ENCODE measurements at places on chromosomes 1 and 21. TPM values are rescaled to one million over a fixed set of nuclear protein-coding genes. Genes with fewer than 3 reads are reported as not detected.

- ATAC-seq: peak; percentile 68
These were observed 39.6 kb upstream of the ARHGAP29 start for GRCh38 chr1:94276988-94277434.

GRCh38 chr1:168480997-168481396, 62.8 kb downstream of the XCL2 start:
- ATAC-seq: no peak

DNA sequence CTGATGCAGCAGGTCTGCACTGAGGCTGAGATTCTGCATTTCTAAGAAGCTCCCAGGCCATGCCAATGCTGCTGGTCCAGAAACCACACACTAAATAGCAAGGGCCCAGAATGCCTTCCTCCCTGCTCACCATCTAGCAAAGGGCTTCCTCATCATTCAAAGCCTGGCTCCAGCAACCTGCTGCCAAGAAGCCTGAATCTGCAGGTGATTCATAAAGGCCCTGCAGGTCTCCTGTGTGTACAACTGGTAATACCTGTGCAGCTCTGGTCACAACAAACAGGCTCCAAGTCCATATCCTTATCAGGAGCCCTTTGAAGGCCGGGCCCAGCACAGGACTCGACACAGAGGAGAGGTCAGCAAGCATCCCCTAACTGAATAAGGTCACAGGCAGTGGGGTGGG, 26.7 kb downstream of the GLIS1 start:
- ATAC-seq: no peak

LRIF1 gene
- 8.4 TPM for total RNA-seq

DNA sequence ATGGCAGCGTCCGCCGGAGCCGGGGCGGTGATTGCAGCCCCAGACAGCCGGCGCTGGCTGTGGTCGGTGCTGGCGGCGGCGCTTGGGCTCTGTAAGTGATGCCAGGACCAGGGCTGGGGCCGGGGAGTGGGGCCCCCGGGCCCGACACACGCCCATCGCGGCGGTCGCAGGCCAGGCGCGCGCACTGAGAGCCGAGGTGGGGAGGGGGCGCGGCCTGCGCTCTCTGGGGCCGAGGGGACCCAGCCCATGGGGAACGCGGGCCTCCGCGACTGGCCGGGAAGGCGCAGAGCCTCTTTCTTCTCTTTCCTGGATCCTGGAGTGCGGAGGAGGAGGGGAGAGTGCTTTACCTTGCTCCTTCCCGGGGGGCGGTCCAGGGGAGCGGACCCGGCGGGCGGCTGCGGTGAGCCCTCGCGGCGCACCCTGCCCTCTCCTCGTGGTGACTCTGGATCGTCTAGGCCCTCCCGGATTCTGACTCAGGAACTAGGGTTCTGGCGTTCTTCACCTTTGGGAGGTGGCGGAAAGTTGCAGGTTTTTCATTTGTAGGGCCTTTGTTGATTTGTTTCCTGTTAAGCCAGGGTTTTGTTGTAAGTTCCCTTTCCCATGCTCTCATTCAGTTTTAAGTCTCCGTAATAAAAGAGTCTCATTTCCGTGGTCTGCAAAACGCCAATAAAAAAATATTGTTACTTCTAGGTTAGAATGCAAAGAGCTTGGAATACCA, 529 bp downstream of the MPZL1 start:
- ATAC-seq: peak; percentile 69

DNA sequence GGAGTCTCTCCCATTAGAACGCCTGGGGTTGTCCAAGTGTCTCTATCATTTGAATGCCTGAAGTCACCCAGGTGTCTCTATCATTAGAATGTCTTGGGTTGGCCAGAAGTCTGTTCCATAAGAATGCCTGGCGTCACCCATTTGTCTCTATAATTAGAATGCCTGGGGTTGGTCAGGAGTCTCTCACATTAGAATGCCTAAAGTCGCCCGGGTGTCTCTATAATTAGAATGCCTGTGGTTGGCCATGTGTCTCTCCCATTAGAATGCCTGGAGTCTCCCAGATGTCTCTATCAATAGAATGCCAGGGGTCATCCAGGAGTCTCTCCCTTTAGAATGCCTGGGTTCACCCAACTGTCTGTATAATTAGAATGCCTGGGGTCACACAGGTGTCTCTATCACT, 54.5 kb downstream of the RNF187 start:
- ATAC-seq: no peak

TTC13 gene
- 16.0 TPM for total RNA-seq

SLC2A5 gene
- total RNA-seq: 0.58 TPM

NTMT2 gene
- total RNA-seq: not detected

GRCh38 chr1:54255026-54255702, 55.2 kb downstream of the MRPL37 start:
- ATAC-seq: no peak

ADAMTS4 gene
- total RNA-seq: 60.6 TPM

GRIK3 gene
- total RNA-seq: 5.9 TPM

- ATAC-seq: peak; percentile 34
These were observed 28.4 kb downstream of the RNF11 start for GRCh38 chr1:51264451-51264850.

AKR7A2 gene
- 59.4 TPM for total RNA-seq

GRCh38 chr1:31135973-31136600, 70.6 kb upstream of the PUM1 start:
- ATAC-seq: no peak

GRCh38 chr1:246624091-246624490, 57.8 kb downstream of the CNST start:
- ATAC-seq: no peak

- no peak for ATAC-seq
These were observed 32.7 kb downstream of the ADSS2 start for GRCh38 chr1:244419024-244419423.

- ATAC-seq: no peak
These were observed 171.6 kb downstream of the NTPCR start for GRCh38 chr1:233121947-233122559.

DNA sequence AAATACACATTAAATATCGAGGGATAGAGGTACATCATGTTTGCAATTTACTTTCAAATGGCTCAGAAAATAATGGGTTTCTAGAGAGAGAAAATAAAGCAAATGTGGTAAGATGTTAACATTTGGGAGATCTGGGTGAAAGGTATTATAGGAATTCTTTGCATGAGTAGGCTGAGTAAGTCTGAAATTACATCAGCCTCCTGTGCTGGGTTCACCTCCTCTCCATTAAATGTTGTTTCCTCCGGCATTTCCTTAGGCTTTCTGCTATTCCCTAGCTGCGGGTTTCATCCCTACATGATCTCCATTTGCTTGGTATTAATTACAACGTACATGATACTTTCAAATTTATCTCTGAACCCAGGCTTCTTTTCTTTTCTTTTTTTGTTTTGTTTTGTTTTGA, 31.6 kb downstream of the ZMYND12 start:
- ATAC-seq: no peak

- no peak for ATAC-seq
These were observed 78.4 kb downstream of the KIF14 start for GRCh38 chr1:200542162-200542561.

- ATAC-seq: no peak
These were observed 35.4 kb downstream of the CENPF start for GRCh38 chr1:214638459-214638807.

DNA sequence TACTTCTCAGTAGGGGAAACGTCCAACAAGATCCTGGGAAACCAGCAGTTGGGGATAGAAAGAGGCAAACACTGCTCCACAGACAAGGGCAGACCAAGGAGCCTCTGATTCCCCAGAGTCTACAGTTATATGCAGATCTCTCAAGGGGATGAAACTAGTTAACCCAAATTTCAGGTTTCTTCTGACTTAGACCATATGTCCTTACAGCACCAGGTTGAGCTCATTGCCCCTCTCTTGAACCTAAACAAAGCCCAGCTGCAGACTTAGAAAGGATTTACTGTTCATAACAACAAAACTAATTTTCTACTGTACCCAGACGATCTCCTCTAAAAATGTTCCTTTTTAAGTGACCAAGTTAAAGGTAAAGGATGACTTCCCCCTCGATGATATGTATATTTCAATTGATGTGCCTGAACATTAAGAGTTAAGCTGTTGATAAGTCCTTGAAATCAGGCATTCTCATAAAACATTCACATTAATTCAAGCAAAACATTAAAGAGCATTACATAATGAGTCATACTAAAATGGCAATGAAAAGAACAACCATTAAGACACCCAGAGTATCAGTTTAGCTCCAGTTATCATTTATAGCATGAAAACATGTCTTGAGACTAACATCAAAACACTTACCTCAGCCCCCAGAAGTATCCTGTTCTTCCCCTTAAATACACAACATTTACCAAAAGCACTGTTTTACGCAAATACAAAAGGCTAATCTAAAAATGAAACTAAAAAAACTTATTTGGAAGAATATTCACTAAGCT, 24.1 kb downstream of the SMYD3 start:
- ATAC-seq: no peak

DNA sequence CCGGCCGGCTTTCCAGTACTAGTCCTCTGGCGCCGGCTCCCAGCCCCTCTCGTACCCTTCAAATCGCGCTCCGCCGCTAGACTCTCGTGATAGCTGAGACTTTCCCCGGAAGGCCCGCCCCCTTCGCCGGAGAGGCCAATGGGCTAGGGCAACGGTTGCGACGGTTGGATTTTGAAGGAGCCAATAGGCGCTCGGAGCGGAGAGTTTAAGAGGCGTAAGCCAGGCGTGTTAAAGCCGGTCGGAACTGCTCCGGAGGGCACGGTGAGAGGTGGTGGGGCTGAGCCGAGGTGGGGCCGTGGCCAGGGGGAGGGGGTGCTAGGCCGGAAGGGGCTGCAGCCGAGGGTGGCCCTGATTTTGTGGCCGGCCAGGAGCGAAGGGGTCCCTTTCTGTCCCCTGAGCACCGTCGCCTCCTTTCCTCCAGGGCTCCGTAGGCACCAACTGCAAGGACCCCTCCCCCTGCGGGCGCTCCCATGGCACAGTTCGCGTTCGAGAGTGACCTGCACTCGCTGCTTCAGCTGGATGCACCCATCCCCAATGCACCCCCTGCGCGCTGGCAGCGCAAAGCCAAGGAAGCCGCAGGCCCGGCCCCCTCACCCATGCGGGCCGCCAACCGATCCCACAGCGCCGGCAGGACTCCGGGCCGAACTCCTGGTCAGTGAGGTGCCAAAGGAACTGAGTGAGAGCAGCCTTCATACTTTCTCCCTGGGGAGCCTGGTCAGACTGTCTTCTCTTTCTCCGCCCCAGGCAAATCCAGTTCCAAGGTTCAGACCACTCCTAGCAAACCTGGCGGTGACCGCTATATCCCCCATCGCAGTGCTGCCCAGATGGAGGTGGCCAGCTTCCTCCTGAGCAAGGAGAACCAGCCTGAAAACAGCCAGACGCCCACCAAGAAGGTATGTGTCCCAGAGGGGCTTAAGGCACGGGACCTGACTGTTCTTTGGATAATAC, at the start of gene CDC20:
Gene CDC20, plus strand, starts transcription at position 236 of the 948 bp plus-strand sequence. Its CDS starts 235 bp downstream, at position 471.
- peak; percentile 100 for ATAC-seq

Data from gastroesophageal sphincter (tissue), 4 donors.